ENCODE measurements at places on chromosomes 12 and 14.

DNA sequence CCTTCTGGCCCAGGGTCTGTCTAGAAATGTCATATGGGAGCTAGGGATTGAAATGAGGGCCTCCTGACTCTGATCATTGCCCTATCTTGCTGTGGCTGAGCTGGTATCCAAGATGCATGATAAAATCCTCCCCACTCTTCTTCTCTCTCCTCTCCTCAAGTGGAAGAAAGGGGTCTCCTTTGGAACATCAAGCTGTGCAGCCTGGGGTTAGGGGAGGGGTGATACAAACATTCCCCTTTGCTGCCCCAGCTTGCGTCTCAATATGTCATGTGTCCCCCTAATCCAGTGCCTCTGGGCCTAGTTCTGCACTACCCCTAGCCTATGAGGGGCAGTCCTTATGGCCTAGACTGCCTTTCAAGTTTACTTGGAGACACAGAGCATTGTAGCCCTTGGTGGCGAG, 8.5 kb downstream of the RDH16 start:
- DNase-seq = no peak
- peaks cover 12% of the 10 kb centered on the region for H3K27me3 ChIP-seq
- no peak overlapping the region for H3K27ac ChIP-seq
- no peaks in the 10 kb centered on the region for H3K4me1 ChIP-seq
- H3K36me3 ChIP-seq = no peaks in the 10 kb centered on the region

DNA sequence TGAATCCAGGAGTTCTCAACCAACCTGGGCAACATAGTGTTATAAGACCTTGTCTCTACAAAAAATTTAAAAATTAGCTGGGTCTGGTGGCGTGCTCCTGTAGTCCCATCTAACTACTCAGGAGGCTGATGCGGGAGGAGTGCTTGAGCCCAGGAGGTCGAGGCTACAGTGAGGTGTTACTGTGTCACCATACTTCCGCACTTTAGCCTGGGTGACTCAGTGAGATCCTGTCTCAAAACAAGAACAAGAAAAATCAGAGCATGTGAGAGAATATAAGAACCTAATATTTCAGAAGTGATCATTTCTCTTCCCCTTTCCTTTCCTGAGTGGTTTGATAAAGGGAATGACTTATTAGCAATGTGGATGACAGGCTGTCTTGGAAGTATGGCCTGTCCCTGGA, 9.5 kb downstream of the TRAF3 start:
- no peak overlapping the region for H3K4me3 ChIP-seq
- H3K27me3 ChIP-seq = no peaks in the 10 kb centered on the region
- no peak overlapping the region for H3K27ac ChIP-seq
- peaks cover 11% of the 10 kb centered on the region for H3K4me1 ChIP-seq
- DNase-seq = peak; percentile 47
- no peaks in the 10 kb centered on the region for H3K36me3 ChIP-seq

DNA sequence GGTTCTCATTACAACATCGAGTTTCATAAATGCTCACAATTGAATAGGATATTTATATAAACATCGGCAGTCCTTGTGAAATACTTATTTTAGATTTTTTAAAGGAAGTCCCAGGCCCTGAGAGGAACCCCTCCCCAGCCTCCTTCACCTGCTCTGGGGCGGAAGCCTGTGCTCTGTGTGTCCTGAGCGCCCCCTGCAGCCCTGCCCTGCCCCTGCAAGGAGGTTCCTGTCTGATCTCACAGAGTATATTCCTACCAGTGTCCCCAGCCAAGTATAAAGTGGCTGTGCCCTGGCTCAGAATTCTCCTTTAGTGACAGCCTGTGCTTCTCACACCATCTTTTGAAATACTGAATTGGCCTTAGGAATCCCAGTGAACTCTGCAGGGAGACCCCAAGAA, 659.5 kb downstream of the TMEM121 start:
- no peak for DNase-seq
- no peak overlapping the region for H3K27ac ChIP-seq
- H3K4me1 ChIP-seq = no peaks in the 10 kb centered on the region
- no peak overlapping the region for H3K4me3 ChIP-seq

- H3K4me3 ChIP-seq = no peak overlapping the region
- H3K36me3 ChIP-seq = no peaks in the 10 kb centered on the region
- no peak overlapping the region for H3K27ac ChIP-seq
- H3K4me1 ChIP-seq = no peaks in the 10 kb centered on the region
- H3K27me3 ChIP-seq = no peaks in the 10 kb centered on the region
Measured at GRCh38 chr12:127987199-127987901, 279.6 kb upstream of the TMEM132C start.

- no peaks in the 10 kb centered on the region for H3K4me1 ChIP-seq
- H3K4me3 ChIP-seq = no peak overlapping the region
- peaks cover 35% of the 10 kb centered on the region for H3K27me3 ChIP-seq
- H3K27ac ChIP-seq = no peak overlapping the region
- DNase-seq = no peak
- no peaks in the 10 kb centered on the region for H3K36me3 ChIP-seq
Measured at GRCh38 chr12:26132866-26133265, 8.0 kb upstream of the BHLHE41 start.

DNA sequence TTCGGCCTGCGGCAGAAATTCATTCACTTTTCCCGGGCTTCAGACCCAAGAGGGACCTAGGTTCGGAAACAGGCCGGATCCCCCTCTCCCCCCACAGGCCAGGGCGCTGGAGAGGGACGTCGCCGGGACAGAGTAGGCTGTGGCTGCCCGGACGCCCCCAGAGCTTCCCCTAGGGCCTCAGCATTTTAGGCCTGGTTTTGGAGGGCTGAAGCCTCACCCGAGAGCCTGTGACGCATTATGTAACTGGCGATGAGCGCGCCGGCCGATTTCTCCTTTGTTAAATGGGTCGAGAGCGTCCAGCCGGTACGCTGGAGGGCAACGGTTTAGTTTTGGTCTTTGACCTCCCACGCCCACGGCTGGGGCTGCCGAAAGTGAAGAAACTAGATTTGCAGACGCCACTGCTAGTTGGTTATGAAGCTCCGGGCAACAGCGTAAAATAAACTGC, 657 bp downstream of the PEBP1 start:
- DNase-seq = peak; percentile 36
- H3K27ac ChIP-seq = peak overlapping the region; percentile 42
- no peaks in the 10 kb centered on the region for H3K27me3 ChIP-seq
- H3K36me3 ChIP-seq = peaks cover 15% of the 10 kb centered on the region

- H3K27me3 ChIP-seq = peaks cover 6% of the 10 kb centered on the region
- H3K36me3 ChIP-seq = no peaks in the 10 kb centered on the region
- no peaks in the 10 kb centered on the region for H3K4me1 ChIP-seq
Measured at GRCh38 chr14:101246894-101247841, 314.1 kb upstream of the DIO3 start.

DNA sequence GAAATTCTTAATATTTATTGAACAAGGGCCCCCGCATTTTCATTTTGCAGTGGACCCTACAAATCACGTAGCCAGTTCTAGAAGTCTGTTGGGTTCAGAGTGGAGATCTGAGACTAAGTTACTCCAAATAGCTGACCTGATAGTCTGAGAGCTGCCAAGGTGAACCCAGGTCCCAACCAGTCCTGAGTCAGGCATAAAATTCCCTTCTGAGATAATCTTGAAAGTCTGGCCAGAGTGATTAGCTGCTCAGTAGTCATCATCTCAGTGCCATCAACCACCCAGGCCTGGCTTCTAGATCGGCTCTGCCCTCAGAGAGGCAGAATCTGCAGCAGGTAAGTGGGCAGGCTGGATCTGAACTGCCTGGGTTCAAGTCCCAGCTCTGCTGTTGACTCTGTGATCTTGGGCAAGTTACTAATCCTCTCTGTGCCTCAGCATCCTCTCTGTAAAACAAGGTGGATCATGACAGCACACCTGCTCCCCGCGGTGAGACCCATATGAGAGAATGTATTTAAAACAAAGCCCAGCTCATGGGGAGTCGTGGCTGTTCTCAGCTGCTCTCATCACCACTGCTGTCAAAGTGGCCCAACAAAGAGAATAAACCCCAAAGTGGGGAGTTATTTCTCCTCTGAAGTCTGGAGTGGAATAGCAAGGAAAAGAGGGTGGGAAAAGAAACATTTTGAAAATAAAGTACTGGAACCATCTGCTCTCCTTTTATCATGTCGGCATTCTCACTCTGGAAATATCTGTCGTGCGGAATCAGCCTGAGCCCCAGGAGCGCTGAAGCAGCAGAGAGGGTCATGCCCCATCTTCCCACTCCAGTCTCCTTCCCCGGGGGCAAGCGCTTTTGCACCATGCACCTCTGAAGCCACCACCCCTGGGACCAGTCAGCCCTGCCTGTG, 193.3 kb downstream of the DPF3 start:
- H3K27ac ChIP-seq = peak overlapping the region; percentile 82
- DNase-seq = peak; percentile 34
- peaks cover 8% of the 10 kb centered on the region for H3K4me1 ChIP-seq
- no peaks in the 10 kb centered on the region for H3K27me3 ChIP-seq

- no peak overlapping the region for H3K4me3 ChIP-seq
- peaks cover 16% of the 10 kb centered on the region for H3K4me1 ChIP-seq
- H3K27ac ChIP-seq = no peak overlapping the region
- H3K36me3 ChIP-seq = no peaks in the 10 kb centered on the region
Measured at GRCh38 chr12:46452061-46452615, 79.6 kb upstream of the SLC38A2 start.

- no peaks in the 10 kb centered on the region for H3K27me3 ChIP-seq
- no peaks in the 10 kb centered on the region for H3K4me1 ChIP-seq
- no peak overlapping the region for H3K4me3 ChIP-seq
- H3K36me3 ChIP-seq = no peaks in the 10 kb centered on the region
Measured at GRCh38 chr12:38669530-38669929, 235.9 kb downstream of the CPNE8 start.

GRCh38 chr14:105261781-105262180, 13.4 kb downstream of the BTBD6 start:
- H3K27me3 ChIP-seq = no peaks in the 10 kb centered on the region
- DNase-seq = no peak
- H3K4me3 ChIP-seq = no peak overlapping the region
- H3K4me1 ChIP-seq = peaks cover 2% of the 10 kb centered on the region

DNA sequence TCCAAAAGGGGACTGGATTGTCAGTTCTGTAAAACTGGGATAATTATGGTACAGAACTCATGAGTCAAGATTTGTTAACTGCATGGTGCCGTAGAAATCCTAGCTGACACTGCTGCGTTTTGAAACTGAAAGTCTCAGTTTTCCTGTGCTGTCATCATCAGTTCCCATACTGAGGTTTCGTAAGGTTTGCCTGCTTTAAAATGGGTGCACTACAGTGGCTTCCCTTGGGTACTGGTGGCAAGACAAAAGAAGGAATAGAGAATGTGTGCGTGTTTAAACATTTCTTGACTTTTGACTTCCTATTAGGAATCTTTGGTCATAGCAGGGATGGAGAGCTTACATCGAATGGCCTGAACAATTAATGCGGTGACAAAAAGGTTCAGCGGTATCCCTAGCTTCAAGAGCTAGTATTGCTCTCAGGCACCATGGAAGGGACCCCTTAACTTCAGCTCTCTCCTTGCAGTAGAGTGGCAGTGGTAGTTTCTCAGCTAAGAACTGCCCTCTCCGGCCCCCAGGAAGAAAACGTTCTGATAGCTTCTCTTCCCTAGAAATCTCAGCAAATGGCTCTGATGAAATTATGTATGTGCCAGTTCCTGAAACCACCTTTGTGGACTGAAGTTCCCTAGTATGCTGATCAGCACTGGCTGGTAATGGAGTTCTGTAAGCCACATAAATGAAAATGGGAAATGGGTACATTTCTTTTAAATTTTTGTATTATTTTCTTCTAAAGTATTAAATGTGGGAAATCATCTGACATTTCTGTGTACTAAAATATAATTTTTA, 28.9 kb downstream of the ANO6 start:
- H3K4me1 ChIP-seq = no peaks in the 10 kb centered on the region
- peak; percentile 66 for DNase-seq
- H3K4me3 ChIP-seq = no peak overlapping the region
- H3K36me3 ChIP-seq = no peaks in the 10 kb centered on the region
- H3K27me3 ChIP-seq = no peaks in the 10 kb centered on the region

DNA sequence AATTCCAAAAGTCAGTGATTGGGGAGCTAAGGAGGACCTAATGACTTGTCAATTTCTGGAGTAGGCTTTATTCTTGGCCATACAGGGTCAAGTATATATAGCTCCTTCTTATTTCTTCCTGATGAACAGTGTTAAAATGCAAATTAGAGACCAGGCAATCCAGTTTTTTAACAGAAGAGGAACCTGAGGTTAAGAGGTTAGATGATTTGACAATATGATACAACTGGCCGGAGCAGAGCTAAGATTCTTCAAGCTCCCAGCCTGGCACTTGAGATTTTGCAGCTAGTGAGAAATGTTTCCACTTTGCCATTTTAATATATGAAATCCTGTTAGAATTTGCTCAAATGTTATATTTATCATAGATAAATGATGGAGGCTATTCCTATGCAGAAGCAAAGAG, 204.0 kb downstream of the SSPN start:
- no peaks in the 10 kb centered on the region for H3K36me3 ChIP-seq
- no peaks in the 10 kb centered on the region for H3K27me3 ChIP-seq
- no peak for DNase-seq
- H3K4me3 ChIP-seq = no peak overlapping the region
- H3K27ac ChIP-seq = no peak overlapping the region

DNA sequence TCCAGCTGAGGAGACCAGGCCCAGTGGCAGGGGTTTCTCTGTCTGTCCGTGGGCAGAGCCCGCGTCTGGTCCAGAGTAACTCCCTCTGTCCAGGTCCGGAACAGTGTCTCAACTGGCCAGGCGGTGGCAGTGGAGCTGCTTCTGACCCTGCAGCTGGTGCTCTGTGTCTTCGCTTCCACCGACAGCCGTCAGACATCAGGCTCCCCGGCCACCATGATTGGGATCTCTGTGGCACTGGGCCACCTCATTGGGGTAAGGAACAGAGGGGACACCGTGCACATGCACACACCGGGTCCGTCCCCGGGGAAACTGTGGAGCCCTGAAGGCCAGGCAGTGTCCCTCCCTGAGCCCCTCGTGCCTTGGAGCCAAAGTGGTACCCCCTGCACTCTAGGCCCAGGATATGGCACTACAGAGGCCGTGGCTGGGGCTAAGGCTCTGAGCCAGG, 1.5 kb downstream of the AQP6 start:
- H3K4me3 ChIP-seq = no peak overlapping the region
- no peaks in the 10 kb centered on the region for H3K4me1 ChIP-seq
- no peaks in the 10 kb centered on the region for H3K36me3 ChIP-seq
- peaks cover 33% of the 10 kb centered on the region for H3K27me3 ChIP-seq
- no peak overlapping the region for H3K27ac ChIP-seq

DNA sequence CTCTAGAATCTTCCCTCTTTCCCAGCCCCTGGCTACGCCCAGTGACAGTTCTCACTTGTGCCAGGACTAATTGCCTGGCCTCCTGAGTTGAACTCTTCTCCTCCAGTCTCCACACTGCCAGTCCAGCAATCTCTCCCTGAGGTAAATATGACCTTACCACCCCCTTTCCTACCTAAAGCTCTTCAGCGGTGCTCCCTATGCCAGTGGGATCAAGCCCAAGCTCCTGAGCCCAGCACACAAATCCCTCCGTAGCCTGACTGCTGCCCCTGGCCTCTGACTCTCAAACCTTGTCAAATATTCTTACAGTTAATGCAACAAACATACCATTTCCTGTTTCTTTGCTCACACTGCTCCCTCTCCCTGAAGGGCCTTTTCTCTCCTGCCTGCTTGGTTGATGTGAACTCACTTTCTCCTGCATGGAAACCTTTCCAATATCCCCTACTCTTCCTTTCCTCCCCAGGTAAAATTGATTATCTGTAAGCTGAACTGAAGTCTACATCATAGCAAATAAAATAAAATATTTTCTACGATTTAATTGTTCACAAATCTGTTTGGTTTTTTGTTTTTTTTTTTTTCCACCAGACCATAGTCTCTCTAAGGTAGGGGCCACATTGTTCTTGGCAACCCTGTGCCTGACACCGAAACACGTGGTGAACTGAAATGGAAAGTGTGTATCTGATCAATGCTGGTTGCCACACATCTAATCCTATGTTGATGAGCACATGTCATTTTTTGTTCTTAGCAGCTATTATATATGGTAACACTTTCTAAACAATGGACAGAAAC, 147.5 kb downstream of the SLC38A6 start:
- no peaks in the 10 kb centered on the region for H3K36me3 ChIP-seq
- peak overlapping the region; percentile 54 for H3K27ac ChIP-seq
- H3K4me1 ChIP-seq = peaks cover 43% of the 10 kb centered on the region
- peak; percentile 46 for DNase-seq
- H3K4me3 ChIP-seq = no peak overlapping the region

Data from IMR-90 (cell line).